Spleen (tissue), 13 donors: ENCODE measurements at places on chromosomes 11 and 22. TPM values are rescaled to one million over a fixed set of nuclear protein-coding genes. Genes with fewer than 3 reads are reported as not detected.
A peak's percentile ranks its signal among the peaks of the same experiment; 100 is the strongest.

DNA sequence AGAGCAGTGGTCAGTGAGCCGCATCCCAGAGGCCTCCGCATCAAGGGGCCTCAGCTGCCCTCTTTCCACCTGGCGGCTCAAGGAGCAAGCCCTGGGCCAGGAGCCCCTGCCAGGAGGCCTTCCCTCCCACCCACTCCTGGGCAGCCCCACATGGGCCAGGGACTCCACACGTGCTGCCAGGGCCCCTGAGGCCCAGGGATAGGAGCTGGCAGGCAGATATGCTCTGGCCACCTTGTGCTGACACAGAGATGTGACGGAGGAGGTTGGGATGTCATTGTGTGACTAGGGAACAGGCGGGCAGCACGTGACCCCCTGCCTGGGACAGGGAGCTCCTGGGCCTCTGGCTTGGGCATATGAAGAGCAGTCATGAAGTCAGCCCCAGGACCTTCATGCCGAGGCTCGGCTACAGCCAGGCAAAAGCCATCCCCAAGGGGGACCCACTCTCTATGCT lies 77.9 kb downstream of the PIWIL3 start:
- no peaks in the 10 kb centered on the region for H3K36me3 ChIP-seq
- DNase-seq: no peak
- peak overlapping the region; percentile 62 for H3K27ac ChIP-seq
- H3K4me1 ChIP-seq: peaks cover 41% of the 10 kb centered on the region
- no peak overlapping the region for H3K4me3 ChIP-seq
- H3K27me3 ChIP-seq: no peaks in the 10 kb centered on the region

Gene ADAMTS15
- total RNA-seq: 1.1 TPM

DNA sequence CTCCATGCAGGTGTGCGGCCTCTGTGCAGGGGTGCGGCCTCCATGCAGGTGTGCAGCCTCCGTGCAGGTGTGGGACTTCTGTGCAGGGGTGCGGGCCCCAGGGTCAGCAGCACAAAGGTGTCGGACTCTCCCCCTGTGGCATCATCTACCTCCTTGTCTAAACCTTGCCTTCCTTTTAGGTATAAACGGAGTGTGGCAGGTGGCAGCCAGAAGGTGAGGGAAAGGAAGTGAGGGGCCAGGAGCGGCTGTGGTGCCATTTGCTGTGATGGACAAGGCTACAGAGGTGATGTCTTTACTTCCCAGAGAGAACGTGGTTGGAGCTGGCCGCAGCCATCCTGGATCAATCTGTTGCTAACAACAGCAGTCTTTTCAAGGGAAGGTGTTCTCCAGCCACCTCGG lies 9.1 kb downstream of the GAL start:
- H3K4me3 ChIP-seq: no peak overlapping the region
- H3K27ac ChIP-seq: no peak overlapping the region
- H3K4me1 ChIP-seq: no peaks in the 10 kb centered on the region
- DNase-seq: no peak

GRCh38 chr11:128735935-128736605 lies 42.2 kb downstream of the FLI1 start:
- no peaks in the 10 kb centered on the region for H3K36me3 ChIP-seq
- H3K27ac ChIP-seq: peak overlapping the region; percentile 100
- H3K4me1 ChIP-seq: peaks cover 100% of the 10 kb centered on the region
- H3K4me3 ChIP-seq: no peak overlapping the region
- DNase-seq: no peak

DNA sequence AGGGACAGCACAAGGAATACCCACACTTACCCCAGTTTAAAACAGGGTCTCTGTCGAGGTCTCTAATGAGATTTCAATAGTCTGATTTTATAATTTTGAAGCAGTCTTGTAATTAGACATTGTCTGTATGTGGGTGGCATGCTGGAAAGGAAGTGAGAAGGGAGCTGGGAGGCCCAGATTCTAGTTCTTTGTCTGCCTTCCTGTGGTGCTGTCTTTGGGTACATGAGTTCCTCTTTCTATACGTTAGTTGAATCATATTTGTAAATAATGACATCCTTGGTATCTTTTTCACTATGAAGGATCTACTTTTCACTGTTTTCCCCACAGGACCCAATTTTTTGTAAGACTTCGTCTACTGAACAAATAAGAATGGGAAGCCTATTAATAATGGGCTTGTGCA lies 42.0 kb upstream of the TENM4 start:
- H3K4me1 ChIP-seq: peaks cover 16% of the 10 kb centered on the region
- no peaks in the 10 kb centered on the region for H3K36me3 ChIP-seq
- DNase-seq: no peak
- H3K4me3 ChIP-seq: no peak overlapping the region
- no peaks in the 10 kb centered on the region for H3K27me3 ChIP-seq

Gene MIOX
- total RNA-seq: not detected

Gene PEX16
- 31.2 TPM for total RNA-seq

GRCh38 chr11:36376009-36376887 lies 80.2 kb downstream of the PRR5L start:
- no peaks in the 10 kb centered on the region for H3K36me3 ChIP-seq
- peak overlapping the region; percentile 86 for H3K27ac ChIP-seq
- peak overlapping the region; percentile 88 for H3K4me3 ChIP-seq
- peak; percentile 87 for DNase-seq

Gene SHANK2
- total RNA-seq: 8.2 TPM

DNA sequence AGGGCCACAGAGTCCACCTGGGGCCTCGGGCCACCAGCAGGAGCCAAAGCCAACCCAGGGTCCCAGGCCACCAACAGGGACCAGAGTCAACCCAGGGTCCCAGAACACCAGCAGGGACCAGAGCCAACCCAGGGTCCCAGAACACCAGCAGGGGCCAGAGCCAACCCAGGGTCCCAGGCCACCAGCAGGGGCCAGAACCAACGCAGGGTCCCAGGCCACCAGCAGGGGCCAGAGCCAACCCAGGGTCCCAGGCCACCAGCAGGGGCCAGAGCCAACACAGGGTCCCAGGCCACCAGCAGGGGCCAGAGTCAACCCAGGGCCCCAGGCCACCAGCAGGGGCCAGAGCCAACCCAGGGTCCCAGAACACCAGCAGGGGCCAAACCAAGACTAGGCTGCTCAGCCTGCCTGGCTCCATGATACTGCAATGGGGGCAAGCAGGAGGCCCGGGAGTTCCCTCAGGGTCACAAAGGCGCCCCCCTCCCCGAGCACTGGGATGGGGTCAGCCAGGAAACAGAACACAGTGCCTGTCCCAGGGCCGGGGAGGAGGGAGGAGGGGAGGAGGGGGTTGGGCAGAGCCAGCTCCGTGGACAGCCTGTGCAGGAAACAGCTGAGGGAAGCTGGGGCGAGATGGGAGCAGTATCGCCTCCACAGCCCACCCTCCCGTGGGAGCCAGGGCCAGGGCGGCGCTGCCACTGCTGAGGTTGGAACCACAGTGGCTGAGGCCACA lies 62.0 kb upstream of the PRR5 start:
- H3K27me3 ChIP-seq: peaks cover 13% of the 10 kb centered on the region
- H3K27ac ChIP-seq: no peak overlapping the region
- peaks cover 6% of the 10 kb centered on the region for H3K4me1 ChIP-seq

DNA sequence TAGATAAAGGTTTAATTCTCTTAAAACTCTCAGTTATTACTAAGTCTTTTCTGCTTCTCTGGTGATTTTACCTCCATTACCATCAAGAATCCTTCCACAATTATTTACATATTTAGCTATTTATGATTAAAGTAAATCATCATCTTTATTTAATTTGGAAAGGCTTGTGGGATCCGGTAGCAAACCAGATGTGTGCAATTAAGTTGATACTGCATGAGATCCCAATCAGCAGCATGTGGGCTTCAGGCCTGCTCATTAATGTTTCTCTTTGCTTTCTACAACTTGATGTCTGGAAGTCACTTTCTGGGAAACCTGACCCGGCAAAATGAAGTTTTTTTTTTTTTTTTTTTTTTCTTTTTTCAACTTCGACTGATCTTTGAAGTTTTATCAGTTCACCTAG lies 558.4 kb upstream of the ANO5 start:
- no peaks in the 10 kb centered on the region for H3K4me1 ChIP-seq
- H3K4me3 ChIP-seq: no peak overlapping the region
- H3K36me3 ChIP-seq: no peaks in the 10 kb centered on the region
- H3K27ac ChIP-seq: no peak overlapping the region
- DNase-seq: no peak

Gene MEI1
- 56.5 TPM for total RNA-seq

Gene SHANK3
- total RNA-seq: 71.5 TPM

Gene LRRC56
- 2.2 TPM for total RNA-seq

DNA sequence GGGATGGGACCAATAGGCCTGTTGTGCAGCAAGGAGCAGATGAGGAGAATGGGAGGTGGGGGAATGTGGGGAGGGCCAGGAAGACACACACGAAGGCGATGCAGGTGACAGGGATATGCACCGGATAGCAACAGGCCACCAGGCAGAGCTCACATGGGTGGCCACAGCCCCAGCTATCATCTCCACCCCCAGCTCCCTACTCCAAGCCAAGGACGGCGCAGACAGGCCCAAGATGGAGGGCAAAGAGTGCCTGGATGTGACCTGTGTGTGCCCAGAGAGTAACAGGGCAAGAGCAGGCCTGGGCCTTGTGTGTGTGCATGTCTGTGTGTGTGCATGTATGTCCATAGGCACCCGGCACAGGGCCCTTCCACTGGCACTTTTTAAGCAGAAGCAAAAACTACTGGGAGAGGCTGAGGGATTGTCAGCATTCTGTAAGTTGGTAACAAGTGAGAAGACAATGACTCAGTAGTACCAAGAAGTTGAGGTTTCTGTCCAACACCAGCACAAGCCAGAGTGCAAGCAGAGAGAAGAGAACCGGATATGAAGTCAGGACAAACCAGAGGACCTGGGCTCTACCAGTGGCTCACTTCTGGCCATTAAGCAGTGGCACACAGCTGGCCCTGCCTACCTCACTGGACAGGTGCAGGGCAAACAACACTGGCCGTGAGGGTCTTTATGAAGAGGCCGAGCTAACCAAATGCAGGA lies 36.4 kb downstream of the NRXN2 start:
- no peaks in the 10 kb centered on the region for H3K27me3 ChIP-seq
- no peak overlapping the region for H3K4me3 ChIP-seq
- DNase-seq: no peak
- no peak overlapping the region for H3K27ac ChIP-seq

- peaks cover 3% of the 10 kb centered on the region for H3K4me1 ChIP-seq
- no peak overlapping the region for H3K27ac ChIP-seq
- no peak overlapping the region for H3K4me3 ChIP-seq
- DNase-seq: no peak
- no peaks in the 10 kb centered on the region for H3K36me3 ChIP-seq
Measured at GRCh38 chr11:102614485-102614884, 10.6 kb downstream of the MMP20 start.

DNA sequence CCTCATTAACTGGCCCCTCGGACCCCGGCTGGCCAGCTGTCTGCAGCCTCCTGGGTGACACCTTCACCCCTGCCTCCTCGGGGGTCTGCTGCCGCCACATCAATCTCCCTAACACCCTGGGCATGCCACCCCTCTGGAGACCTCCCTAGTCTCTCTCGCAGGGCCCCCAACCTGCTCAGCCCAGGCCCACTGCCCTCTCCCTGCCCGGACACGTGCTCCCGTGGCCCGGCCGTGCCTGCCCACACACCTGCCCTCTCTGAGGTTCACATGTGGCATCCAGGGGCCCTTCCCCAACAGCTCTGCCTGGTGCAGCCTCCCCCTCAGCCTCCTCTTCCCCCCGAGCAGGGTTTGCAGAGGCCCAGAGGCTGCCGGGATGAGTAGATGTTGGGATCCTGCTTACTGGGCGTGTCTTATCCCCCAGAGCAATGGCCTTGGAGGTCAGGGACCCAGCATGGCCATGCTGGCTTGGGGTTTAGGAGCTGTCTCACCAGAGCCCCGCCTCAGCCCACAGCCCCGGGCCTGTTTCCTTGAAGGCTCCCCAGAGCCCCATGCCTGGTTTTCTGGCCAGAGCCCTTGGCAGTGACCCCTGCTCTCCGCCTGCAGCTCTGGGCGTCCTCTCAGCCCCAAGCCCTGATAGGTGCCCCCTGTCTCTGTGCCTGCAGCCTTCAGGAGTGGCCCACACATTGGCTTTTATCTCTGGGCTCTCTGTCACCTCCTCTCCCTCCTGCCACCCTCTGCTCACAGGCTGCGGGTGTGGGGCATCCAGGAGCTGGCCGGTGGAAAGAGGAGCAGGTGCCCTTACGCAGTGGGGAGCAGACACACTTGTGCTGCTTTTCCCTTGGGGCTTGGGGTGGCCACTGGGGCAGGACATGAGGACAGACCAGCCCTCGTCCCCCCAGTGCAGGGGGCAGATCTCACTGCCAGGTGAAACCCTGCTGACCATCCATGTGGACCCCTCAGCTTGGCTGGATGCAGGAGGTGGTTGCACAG lies 25.7 kb upstream of the SEPTIN5 start:
- no peaks in the 10 kb centered on the region for H3K4me1 ChIP-seq
- no peaks in the 10 kb centered on the region for H3K27me3 ChIP-seq
- peak; percentile 77 for DNase-seq
- no peaks in the 10 kb centered on the region for H3K36me3 ChIP-seq

Gene CTTN
- total RNA-seq: 89.2 TPM

Gene MS4A14
- 6.3 TPM for total RNA-seq

DNA sequence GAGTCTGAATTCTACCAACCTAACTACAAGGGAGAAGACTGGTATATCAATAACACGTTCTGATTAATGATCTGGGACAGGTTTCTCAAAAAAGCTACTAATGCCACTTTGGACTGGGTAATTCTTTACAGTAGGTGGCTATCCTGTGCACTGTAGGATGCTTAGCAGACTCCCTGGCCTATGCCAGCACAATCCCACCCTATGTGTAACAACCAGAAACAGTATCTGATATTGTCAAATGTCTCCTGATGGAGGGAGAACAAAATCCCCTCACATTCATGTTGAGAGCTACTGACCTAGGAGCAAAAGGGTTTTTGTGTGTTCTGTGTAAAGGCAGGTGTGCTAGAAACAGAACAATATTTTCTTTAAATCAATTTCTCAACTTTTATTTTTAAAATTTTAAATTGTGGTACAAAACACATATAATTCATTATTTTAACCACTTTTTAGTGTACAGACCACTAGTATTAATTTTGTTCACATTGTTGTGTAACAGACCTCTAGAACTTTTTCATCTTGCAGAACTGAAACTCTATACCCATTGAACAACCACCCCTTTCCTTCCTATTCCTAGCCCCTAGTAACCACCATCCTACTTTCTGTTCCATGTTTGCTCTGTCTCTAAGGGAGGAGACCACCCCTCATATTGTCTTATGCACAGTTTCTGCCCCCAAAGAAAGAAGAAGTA lies 2.1 kb upstream of the MS4A6A start:
- H3K4me3 ChIP-seq: no peak overlapping the region
- H3K36me3 ChIP-seq: no peaks in the 10 kb centered on the region
- DNase-seq: no peak
- no peaks in the 10 kb centered on the region for H3K27me3 ChIP-seq

Gene LMNTD2
- total RNA-seq: 10.1 TPM

Gene CLCF1
- total RNA-seq: 12.8 TPM

GRCh38 chr11:125625225-125625629 lies 264 bp downstream of the CHEK1 start:
- no peaks in the 10 kb centered on the region for H3K27me3 ChIP-seq
- H3K4me1 ChIP-seq: peaks cover 24% of the 10 kb centered on the region
- DNase-seq: no peak

- H3K4me3 ChIP-seq: no peak overlapping the region
- no peaks in the 10 kb centered on the region for H3K4me1 ChIP-seq
- no peak overlapping the region for H3K27ac ChIP-seq
- H3K36me3 ChIP-seq: no peaks in the 10 kb centered on the region
Measured at GRCh38 chr11:12417691-12418611, 40.6 kb downstream of the PARVA start.

GRCh38 chr11:69791276-69792180 lies 16.4 kb upstream of the FGF4 start:
- no peaks in the 10 kb centered on the region for H3K36me3 ChIP-seq
- H3K4me1 ChIP-seq: no peaks in the 10 kb centered on the region
- no peak overlapping the region for H3K27ac ChIP-seq
- peaks cover 44% of the 10 kb centered on the region for H3K27me3 ChIP-seq
- H3K4me3 ChIP-seq: no peak overlapping the region
- DNase-seq: no peak
